ENCODE measurements at places on chromosomes 6 and 20.

DNA sequence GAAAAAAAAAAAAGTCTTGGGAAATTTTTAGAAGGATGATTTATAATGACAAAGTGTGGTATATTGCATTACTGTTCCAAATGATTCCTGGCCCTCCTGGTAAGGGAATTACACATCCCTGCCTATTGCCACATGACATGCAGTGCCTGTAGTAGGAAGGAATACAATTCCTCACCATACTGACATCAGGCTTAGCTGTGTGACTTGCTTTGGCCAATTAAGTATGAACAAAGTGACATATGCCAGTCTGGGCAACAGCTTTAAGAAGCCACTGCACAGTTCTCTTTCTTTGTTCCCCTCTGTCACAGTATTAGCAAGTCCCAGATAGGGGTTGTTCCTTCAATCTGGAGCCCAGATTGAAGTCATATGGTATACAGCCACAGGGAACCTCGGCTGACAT, 100.5 kb downstream of the KIF13A start:
- peak; percentile 88 for DNase-seq

DNA sequence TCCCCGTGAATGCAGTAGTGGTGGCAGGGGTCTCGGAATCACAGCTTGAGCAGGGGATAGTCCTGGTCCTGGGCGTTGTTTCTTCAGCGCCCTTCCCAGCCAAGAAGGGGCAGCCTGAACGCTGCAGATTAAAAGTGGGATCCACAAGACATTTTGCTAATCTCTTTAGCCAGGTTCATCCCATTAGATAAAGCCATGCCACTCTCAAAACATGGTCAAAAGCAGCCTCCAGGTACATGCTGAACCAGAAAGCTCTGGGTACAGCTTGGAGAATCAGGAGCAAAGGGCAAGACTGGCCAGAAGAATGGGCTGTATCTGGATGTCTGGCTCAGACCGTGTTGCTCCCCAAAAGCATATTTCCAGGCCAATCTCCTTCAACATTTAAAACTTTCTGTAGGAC, at the start of gene PRPH2:
PRPH2 (minus strand) TSS at position 101 of the 400 bp plus-strand sequence. CDS start 263 bp downstream, outside the sequence.
- DNase-seq, result no peak

DNA sequence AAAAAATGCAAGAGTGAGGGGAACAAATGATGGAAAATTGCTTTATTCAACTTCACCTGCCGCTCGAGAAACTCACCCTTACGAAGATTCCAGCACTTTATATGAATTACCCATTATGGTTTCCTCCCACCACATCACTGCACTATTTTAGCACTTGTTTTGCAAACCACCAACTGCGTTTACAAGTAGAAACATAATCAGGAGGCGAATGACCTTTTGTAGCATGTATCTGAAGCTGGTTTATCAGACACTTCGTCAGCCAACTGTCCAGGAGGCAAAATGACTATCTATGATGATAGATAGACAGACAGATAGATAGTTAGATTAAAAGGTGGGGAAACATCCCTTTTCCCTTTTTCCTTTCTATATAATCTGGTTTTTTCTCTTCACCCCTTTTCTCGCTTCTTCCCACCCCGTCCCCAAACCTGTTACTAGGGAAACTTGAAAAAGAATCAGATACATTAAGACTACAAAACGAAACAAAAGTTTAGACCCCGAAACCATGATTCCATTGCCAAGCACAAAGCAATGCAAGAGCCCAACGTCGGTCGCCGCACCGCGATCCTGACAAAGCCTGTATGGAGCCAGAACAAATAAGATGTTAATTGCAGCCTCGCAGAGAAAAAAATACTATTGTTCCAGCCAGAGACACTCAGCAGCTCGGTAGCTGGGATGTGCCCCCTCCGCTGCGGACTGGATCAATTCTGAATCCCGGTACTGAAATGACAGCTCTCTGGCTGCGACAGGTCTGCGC, 933 bp upstream of the ADGRB3 start:
- no peak for DNase-seq

GRCh38 chr6:109515781-109516409, 32.9 kb upstream of the ZBTB24 start:
- DNase-seq, result no peak

- DNase-seq, result no peak
Measured at GRCh38 chr6:169839029-169839481, 87.6 kb downstream of the ERMARD start.

Measured in DMS 273 treated with DMSO at 0.1 percent for 48 hours (cell line).